NCI-H1694 treated with DMSO at 0.1 percent for 48 hours (cell line): ENCODE measurements at places on chromosomes 1 and 21.

DNA sequence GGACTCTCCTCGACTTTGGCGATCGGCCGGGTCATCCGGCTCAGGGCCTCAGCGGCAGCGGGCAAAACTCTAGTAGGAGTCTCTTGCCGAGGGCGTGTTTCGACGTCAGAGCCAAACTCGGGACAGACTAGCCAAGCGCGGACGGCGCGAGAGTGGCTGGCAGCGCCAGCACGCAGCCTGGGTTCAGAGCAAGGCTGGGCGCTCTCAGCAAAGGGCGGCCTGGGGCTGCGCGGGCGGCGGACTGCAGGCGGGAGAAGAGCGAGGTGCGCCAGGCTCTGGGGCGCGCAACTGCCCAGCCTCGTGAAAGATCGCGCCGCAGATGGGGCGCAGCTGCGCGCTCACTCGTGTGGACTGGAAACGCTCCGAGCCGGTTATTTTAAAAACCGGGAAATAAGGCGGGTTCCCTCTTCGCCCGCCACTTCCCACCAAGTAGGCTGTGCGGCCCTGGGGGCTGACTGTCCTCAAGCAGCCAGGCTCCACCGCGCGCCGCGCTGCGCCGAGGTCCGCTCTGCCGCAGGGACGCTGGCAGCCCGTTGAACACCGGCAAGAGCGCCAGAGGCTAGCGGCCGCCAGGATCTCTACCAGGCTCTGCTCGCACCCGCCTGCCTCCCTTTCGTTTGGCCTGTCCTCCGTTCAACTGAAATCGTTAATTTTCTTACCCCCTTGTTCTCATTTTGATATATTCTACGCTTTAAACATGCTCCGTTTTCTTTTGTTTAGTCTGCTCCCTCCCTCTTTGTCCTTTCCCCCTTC lies 2.4 kb downstream of the ALX3 start:
- no peak for DNase-seq

GRCh38 chr1:98018074-98018473 lies 97.2 kb upstream of the DPYD start:
- DNase-seq = no peak

GRCh38 chr1:97730271-97730670 lies 190.6 kb downstream of the DPYD start:
- no peak for DNase-seq

DNA sequence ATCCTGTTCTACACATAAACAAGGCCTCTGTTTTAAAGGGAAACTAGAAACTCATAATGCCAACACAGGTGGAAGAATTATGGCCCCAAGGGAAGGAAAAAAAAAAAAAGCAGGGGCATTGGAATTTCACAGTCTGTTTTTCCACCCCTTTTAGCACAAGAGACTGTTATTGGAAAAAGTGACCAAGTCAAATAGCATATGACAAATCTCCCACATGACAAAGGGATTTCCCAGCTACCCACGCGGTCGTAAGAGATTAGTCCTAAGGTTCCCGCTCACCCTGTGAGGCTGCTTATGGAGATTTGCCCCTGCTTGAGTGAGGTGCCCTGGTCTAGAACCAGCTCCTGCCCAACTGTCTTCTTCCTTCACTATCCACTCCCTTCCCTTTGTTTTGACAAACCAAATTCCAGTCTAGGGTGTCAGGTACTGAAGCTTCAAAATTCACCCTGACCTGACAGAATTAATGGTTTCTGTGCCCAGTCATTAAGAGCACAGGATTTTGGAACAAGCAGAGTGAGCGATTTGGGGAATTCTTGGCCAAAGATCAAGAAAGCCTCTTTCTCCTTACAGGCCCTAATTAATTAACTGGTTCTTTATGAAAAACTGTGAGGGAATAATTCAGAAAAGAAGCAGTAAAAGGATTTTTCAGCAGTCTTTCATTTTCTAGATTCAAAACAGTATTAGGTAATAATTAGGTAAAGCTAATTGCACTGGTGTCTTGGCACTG lies 107.3 kb downstream of the NMNAT2 start:
- DNase-seq = no peak
